Esophagus squamous epithelium (tissue), 5 donors: ENCODE measurements at places on chromosomes 5 and 9.

DNA sequence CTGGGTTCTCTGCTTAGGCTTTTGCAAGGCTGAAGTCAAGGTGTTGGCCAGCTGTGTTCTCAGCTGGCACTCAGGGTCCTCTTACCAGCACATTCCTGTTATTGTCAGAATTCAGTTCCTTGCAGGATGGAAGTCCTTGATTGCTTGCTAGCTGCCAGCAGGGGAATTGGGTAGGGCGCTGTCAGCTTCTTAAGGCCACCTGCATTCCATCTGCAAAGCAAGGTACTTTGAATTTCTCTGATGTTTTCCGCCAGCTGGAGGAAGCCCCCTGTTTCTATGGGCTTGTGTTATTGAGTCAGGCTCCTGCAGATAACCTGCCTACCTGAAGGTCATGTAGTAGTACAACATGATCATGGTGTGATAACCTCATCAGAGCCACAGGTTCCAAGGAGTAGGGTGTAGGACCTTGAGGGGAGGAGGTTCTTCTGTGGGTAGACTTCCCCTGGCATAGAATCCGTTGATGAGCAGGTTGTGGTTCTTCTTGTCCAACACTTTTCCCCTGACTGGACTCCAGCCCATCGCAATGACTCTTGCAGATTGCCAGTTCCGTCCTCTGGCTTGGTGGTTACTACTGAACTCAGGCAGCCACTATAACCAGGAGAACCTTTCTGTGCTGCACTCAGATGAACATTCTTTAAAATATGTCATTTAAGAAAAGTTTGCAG, 6.8 kb downstream of the TENT4A start:
- DNase-seq: no peak

DNA sequence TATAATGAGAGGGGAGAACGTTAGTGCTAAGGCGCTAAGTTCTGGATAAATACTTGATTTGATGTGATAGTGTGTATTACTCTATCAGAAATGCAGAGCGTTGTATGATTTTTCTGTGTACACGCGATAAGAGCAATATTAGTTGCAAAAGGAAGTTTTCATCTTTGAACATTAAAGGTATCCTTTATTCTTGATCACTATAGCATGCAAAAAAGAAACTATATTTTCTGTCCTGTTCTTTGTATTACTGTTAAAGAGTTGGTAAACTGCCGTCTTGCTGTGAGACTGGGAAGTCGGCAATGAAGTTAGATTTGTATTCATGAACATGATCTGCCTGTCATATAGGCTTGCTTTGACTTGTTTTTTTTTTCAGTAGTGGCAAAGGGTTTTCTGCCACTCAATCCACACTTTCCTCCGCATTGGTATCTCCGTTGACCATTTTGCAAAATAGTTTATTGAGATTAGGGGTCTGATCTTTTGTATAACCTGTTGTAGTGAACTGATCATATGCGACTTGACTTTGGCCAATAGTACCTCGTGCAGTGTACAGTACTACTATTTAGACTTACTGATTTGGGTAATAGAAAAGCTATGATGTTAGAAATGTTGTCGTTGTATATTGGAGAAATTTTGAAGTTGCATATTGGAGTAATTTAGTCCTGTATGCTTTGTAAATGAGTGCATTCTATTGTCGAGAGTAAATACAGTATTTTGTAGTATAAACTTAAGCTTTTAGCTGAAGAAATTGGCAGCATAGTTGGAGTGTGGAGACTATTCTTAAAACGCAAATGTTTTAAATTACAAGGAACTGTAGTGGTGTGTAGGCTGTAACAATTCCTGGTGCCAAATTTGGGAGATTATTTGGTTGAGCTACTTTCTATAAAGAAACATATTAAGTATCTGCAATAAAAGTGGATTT, 1.7 kb downstream of the DENND4C start:
- no peak for DNase-seq

DNA sequence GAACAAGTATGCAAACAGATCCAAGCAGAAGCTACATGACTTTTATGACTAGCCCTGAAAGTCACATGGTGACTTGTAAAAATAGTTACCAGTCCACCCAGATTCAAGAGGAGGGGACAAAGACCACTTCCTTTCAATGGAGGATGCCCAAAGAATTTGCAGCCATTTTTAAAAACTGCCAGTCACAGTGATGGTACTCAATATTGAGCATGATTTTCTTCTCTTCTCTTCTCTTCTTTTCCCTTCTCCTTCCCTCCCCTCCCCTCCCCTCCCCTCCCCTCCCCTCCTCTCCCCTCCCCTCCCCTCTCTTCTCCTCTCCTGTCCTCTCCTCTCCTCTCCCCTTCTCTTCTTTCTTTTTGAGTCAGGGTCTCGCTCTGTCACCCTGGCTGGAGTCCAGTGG, 286.9 kb downstream of the PARP8 start:
- DNase-seq: no peak

DNA sequence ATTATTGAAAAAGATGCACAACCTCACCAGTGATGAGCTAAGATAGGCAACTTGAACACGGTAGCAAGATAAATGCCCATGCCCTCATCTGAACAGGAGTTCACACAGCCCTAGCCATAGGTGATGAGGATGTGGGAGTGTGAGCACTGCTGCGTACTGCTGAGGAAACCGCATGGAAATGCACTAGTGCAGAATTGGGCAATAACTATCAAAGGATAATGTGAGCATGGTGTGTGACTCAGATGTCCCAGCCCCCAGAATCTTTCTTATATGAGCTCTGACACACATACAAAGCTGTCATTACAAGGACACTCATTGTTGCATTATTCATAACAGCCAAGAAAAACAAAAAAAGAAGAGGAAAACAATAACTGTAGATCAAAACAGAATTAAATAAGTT, 521.2 kb downstream of the IRX1 start:
- no peak for DNase-seq

- no peak for DNase-seq
Measured at GRCh38 chr9:23825700-23826099, 340 bp downstream of the ELAVL2 start.

GRCh38 chr9:5688109-5688508, 59.2 kb downstream of the RIC1 start:
- no peak for DNase-seq

GRCh38 chr9:92151691-92152393, 36.6 kb upstream of the SPTLC1 start:
- no peak for DNase-seq

- DNase-seq: no peak
Measured at GRCh38 chr5:73768-74502, 18.0 kb upstream of the PLEKHG4B start.

- DNase-seq: no peak
Measured at GRCh38 chr9:86633945-86634344, 279.7 kb upstream of the TUT7 start.
